ENCODE measurements at places on chromosomes 1 and 21.

DNA sequence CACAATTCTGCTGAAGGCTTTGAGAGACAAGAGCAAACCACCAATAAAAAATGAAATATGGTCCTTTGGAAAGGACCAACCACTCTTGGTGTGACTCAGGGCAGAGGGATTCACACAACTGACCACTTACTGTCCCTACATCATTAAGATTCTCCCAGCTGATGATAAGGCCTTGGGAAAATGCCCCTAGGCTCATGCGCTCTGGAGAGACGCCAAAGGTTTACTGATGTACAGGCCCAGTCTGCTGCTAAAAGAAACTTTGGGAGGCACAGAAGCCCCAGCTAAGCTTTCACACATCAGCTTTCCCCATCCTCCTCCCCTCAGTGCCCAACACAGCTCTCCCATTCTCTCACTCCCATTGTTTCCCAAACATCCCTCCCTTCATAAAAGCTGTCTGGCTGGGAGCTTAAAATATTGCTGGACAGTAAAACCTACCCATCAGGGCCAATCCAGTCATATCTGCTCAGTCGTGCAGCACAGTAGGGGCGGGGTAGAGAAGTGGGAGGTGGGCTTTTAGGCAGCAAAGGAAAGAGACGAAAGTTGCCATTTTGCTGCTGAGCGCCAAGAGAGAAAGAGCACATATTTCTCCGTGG lies at the start of gene GJA8:
Gene GJA8, plus strand, starts transcription at position 543 of the 593 bp plus-strand sequence. CDS start 5,161 bp downstream, outside the sequence.
- no peak for DNase-seq

- no peak for DNase-seq
Measured at GRCh38 chr1:219544163-219544846, 68.6 kb downstream of the ZC3H11B start.

- peak; percentile 39 for DNase-seq
Measured at GRCh38 chr1:1943834-1944570, 24.9 kb upstream of the TMEM52 start.

- peak; percentile 24 for DNase-seq
Measured at GRCh38 chr21:38355992-38356781, 99.4 kb downstream of the KCNJ15 start.

DNA sequence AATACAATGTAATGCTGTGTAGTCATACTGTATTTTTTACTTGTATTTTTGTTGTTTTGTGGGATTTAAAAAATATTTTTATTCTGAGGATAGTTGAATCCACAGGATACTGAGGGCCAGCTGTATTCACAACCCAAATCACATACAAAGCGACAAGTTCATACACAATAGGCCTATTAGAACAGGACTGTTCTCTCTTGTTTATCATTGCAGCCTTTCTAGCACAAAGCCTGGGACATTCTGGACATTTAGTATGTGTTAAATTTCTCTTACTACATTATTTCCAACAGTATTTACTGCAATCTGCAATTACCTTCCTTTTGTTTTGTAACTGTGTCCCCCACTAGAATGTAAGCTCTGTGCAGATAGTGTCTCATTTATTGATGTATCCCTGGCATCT lies 65.4 kb downstream of the SLC35A3 start:
- DNase-seq, result no peak

Data from stimulated activated CD8-positive, alpha-beta memory T cell treated with anti-CD3 and anti-CD28 coated beads, Interleukin-2, amount 100 ng/mL, for 1 hour (primary cell).